ENCODE measurements at places on chromosomes 13 and 19.

GRCh38 chr13:41452462-41452861 lies 4.9 kb upstream of the RGCC start:
- DNase-seq: no peak

- DNase-seq: no peak
These were observed 39.9 kb downstream of the TGDS start for GRCh38 chr13:94556041-94556440.

DNA sequence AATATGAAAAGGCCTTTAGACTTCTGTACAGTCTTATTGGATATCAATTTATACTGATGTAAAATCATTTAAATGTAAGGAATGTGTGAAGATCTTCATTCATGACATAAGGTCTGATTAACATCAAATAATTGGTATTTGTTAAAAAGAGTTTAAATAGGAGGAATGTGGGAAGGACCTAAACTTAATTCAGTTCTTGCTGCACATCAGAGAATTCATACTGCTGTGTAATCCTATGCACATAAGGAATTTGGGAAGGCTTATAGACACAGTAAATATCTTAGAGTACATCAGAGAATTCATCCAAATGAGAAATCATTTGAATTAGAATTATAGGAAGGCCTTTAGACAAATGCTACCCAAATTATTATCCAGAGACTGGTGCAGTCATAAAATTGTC lies 21.7 kb downstream of the ZNF283 start:
- DNase-seq: no peak

GRCh38 chr13:51687947-51688714 lies 103.9 kb downstream of the WDFY2 start:
- no peak for DNase-seq

- DNase-seq: no peak
These were observed 60.6 kb upstream of the SERP2 start for GRCh38 chr13:44312834-44313551.

DNA sequence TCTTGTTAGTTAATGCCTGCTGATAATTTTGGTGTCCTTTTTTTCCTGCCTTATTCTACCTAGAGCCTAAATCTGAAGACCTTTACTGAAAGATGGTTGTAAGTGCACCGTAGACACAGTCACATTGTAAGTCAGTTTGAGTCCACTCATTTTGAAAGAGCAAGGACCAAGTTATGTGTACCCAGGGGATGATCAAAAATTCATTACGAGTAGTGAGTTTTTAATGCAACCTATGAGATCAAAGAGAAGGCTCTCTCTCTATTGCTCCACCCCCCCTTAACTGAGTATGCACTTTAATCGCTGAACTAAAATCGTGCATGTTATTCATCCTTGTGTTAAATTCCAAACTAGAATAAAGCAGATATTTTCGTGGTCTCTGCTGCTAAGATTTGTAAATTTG lies 1.8 kb downstream of the RAP2A start:
- no peak for DNase-seq

DNA sequence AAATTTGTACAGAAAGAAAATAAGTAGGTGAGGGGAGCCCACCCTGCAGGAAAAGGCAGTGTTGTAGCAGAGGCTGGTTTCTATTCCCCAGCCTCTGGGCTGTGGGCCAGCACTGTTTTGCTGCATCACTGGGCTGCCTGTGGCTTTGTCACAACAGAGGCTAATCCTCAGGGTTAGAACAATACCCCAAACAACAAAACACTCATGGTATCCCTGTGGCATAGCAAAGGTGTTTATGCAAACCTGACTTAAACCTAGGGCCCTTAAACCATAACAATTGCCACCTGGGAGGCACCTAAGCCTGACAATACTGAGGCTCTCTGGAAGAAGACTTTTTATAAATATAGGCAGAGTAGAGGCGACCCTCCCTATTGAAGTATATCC lies 314.7 kb downstream of the OLFM4 start:
- DNase-seq: no peak

GRCh38 chr13:45063261-45063860 lies 56.9 kb upstream of the GTF2F2 start:
- no peak for DNase-seq

Measured in HuH-7.5 (cell line).